ENCODE measurements at places on chromosomes 4 and X. TPM values are rescaled to one million over a fixed set of nuclear protein-coding genes. Genes with fewer than 3 reads are reported as not detected.

GRCh38 chrX:3585719-3586118 is 127.7 kb downstream of the PRKX start:
- no peaks in the 10 kb centered on the region for H3K4me1 ChIP-seq
- H3K4me3 ChIP-seq: no peak overlapping the region
- no peaks in the 10 kb centered on the region for H3K36me3 ChIP-seq
- H3K27me3 ChIP-seq: no peaks in the 10 kb centered on the region
- H3K27ac ChIP-seq: no peak overlapping the region
- no peak for DNase-seq

DNA sequence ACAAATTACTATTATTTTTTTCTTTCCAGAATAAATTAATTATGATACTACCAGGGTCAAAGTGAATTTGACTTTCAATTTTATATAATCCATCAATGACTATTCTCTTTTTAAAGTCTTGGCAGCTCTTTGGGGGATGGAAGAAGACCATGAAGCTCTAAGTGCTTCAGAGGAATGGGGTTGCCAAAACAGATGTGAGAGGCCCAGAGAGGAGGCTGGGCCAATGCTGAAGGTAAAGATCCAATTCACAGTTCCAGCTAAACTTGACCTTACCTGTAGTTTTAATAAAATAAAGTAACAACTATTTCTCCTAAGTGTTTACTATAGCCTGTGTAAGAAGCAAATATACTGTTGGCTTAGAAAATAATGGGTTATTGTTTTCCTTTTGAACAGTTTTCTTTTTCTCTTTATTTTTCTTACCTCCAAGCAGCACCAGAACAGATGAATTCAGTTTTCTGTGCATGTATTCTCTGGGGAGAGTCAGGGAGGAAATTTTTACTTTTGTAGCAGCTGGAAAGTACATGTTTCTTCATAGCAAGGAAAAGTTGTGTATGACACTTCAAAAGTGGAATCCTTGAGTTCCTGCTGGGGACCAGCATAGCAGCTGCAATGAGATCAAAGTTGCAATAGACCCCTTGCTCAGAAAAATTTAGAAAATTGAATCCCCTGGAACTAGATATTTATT is 104.9 kb downstream of the CEP44 start:
- no peak overlapping the region for H3K4me3 ChIP-seq
- no peaks in the 10 kb centered on the region for H3K4me1 ChIP-seq
- no peaks in the 10 kb centered on the region for H3K36me3 ChIP-seq
- DNase-seq: no peak

DNA sequence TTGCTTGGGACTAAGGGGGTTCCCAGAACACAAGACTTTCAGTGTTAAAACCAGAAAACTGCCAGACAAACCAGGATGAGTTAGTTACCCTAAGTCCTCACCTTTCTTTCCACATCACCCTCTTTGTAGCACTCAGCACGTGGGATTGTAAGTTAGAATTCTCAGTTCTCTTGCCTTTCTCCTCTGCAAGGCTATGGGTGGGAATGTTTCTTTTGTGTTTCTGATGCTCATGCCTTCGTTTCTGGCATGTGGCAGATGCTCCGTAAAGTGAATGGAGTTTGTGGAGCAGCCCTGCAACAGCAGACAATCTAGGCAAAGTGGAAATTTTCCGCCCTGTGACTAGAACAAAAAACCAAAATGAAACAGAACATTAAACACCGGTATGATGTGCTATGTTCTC is 64.7 kb upstream of the SPP1 start:
- no peak overlapping the region for H3K27ac ChIP-seq
- H3K36me3 ChIP-seq: no peaks in the 10 kb centered on the region
- H3K4me3 ChIP-seq: no peak overlapping the region
- no peaks in the 10 kb centered on the region for H3K4me1 ChIP-seq
- no peak for DNase-seq

DNA sequence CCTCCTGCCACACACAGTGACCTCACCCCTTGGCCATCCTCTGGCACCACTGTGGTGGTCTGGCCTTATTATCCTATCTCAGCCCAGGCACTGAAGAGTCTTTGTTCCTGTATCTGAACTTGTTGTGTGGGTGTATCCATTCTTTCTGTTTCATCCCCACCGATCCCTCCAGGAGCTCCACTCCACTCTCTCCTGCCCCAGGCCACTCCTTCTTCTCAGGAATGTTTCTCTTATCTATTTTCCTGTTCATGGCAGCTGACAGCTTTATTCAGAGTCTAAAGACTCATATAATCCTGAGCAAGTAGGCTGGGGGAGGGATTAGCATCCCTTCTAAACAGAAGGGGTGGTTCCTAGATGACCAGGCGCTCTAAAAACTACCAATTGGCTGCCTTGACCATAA is 150.0 kb downstream of the ANAPC10 start:
- no peak overlapping the region for H3K4me3 ChIP-seq
- no peak overlapping the region for H3K27ac ChIP-seq
- DNase-seq: no peak
- no peaks in the 10 kb centered on the region for H3K4me1 ChIP-seq
- H3K27me3 ChIP-seq: no peaks in the 10 kb centered on the region
- no peaks in the 10 kb centered on the region for H3K36me3 ChIP-seq

- DNase-seq: no peak
- H3K4me1 ChIP-seq: no peaks in the 10 kb centered on the region
- H3K36me3 ChIP-seq: no peaks in the 10 kb centered on the region
- H3K27me3 ChIP-seq: peaks cover 2% of the 10 kb centered on the region
- H3K4me3 ChIP-seq: no peak overlapping the region
Measured at GRCh38 chrX:53039236-53039635, 9.4 kb upstream of the GPR173 start.

DNA sequence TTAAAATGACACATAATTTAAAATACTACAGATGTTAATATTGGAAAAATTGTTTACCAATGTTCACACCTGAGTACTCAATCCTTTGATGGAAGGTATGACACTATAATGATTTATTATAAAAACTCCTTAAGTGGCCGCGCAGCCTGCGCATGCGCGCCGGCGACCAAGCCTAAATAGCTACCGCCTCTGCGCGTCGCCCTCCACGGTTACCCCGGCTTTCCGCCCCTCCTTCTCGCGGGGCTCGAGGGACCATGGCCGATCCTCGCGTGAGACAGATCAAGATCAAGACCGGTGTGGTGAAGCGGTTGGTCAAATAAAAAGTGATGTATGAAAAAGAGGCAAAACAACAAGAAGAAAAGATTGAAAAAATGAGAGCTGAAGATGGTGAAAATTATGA is 170.2 kb downstream of the DMD start:
- H3K36me3 ChIP-seq: no peaks in the 10 kb centered on the region
- H3K4me1 ChIP-seq: no peaks in the 10 kb centered on the region
- H3K27me3 ChIP-seq: no peaks in the 10 kb centered on the region
- H3K4me3 ChIP-seq: no peak overlapping the region
- H3K27ac ChIP-seq: no peak overlapping the region
- no peak for DNase-seq

DNA sequence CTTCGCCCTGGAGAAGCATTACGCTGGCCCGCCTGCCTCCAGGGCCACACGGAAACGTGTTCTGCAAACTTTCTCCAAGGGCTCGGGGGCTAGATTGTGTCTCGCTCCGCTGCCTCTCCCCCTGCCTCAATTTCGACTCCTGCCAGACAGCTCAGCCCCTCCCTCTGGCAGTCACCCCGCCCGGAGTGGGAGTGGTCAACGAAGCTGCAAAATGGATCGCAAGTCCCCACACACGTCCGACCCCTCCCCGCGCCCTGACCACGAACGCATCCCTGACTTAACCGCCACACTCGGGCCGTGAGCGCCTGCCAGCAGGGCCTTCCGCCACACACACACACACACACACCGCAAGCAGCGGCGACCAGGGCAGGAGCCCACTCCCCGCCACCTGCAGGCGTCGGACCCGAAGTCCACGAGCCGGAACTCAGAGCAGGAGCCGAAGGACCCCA is 47.0 kb upstream of the NKAP start:
- H3K36me3 ChIP-seq: no peaks in the 10 kb centered on the region
- peaks cover 13% of the 10 kb centered on the region for H3K27me3 ChIP-seq
- peaks cover 23% of the 10 kb centered on the region for H3K4me1 ChIP-seq
- no peak overlapping the region for H3K27ac ChIP-seq

The ETDB gene
- not detected for total RNA-seq

The LEF1 gene
- total RNA-seq: 500 TPM

The PAGE1 gene
- total RNA-seq: not detected
